Activated T-helper 17 cell treated with anti-CD3 and anti-CD28 coated beads, Interleukin-2, amount 50 U/mL, for 72 hours (primary cell): ENCODE measurements at places on chromosomes 2 and 18. TPM values are rescaled to one million over a fixed set of nuclear protein-coding genes. Genes with fewer than 3 reads are reported as not detected.

- no peak for ATAC-seq
Measured at GRCh38 chr2:9440058-9440727, 16.7 kb downstream of the CPSF3 start.

DNA sequence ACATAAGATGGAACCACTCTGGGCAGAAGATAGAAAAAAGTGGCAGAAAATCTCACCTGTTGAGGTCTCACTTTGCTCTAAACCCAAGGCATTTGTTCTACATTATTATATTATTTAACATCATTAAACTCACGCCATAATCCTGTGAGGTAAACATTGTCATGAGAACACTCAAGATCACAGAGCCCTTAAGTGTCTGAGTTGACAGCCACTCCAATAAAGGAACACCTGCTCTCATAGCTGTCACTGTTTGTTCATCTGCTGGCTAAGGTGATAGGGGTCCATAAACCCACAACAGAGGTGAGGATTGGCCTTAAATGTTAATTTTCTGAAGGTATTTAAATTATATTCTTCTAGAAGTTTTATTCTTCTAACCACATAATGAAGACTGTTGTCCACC is 439.7 kb downstream of the RIT2 start:
- ATAC-seq = no peak

- no peak for ATAC-seq
Measured at GRCh38 chr2:30915486-30915885, 108.2 kb upstream of the CAPN13 start.

DNA sequence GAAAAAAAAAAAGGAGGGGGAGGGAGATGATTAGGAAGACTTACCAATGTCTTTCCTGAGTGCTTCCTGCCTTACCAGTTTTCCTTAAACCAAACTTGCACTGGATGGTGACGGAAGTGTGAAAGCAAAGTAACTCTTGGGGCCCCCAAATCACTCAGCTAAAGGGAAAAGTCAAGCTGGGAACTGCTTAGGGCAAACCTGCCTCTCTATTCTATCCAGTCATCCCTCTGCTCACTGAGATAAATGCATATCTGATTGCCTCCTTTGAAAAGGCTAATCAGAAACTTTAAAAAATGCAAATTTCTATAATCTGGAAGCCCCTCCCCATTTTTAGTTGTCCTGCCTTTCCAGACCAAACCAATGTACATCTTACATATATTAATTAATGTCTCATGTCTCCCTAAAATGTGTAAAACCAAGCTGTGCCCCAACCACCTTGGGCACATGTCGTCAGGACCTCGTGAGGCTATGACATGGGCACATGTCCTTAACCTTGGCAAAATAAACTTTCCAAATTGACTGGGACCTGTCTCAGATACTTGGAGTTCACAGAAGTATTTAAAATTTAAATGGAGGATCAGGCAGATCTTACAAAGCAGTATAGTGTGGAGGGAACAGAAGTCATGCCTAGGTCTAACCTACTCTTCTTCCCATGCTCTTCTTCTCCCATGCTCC is 7.2 kb upstream of the CYBRD1 start:
- no peak for ATAC-seq

NT5DC4 gene
- not detected for total RNA-seq

DNA sequence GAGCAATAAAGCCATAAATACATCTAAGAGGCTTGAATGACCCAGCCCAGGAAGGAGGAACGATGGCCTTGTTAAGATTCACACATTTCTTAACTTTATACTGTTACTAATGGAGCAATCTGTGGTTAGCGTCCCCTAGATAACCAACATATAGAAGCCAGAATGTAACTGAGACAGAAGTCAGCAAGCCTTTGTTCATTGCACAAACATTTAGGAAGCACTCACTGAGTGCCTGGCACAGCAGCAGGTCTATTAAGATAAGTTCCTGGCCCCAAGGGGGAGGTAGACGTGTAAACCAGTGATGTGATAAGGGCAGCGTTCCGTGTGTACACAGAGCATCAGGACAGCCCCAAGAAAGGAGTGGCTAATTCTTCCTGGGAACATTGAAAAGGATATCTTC is 63.6 kb upstream of the ATL2 start:
- ATAC-seq = no peak

ABHD1 gene
- total RNA-seq = 0.17 TPM

DNA sequence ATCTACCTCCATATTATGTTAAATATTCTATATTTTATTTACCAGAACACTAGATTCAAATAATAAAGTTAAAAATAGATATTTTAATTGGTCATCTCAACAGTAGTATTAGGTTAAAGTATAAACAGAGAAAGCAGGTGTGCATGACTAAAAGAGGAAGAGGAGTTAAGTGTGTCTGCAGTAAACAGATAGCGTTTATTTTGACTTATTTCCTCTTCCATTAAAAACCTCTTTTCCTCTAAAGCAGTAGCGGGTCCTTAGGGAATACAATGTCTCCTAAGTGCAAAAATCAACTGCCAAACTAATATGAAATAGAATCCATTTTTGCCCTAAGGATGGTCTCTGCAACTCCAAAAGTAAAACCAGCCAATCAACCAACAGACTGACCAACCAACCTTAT is 27.7 kb downstream of the EIF2AK3 start:
- no peak for ATAC-seq

SNX17 gene
- 90.4 TPM for total RNA-seq

- ATAC-seq = no peak
Measured at GRCh38 chr18:68033466-68033865, 516.9 kb upstream of the DSEL start.

RAB17 gene
- total RNA-seq = 2.5 TPM

- no peak for ATAC-seq
Measured at GRCh38 chr2:151020411-151020810, 241.3 kb downstream of the RBM43 start.

DNA sequence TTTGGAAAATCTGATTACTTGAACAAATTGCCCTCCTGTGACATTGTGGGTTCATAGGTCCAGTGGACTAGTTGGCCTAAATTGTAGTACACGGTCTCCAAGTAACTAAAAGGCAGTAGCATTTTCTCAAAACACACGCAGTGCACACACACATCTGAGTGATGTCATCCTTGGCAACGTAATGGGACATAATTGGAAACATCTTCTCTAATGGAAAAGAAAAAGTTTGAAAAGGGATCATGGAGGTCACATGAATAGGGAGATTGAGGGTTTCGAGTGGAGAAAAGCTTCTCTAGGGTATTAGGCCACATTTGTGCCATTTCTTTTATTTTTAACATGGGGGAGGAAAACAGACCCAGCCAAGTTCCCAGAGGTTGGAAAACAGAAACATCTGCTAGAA is 93.3 kb downstream of the MAP4K4 start:
- ATAC-seq = no peak

DNA sequence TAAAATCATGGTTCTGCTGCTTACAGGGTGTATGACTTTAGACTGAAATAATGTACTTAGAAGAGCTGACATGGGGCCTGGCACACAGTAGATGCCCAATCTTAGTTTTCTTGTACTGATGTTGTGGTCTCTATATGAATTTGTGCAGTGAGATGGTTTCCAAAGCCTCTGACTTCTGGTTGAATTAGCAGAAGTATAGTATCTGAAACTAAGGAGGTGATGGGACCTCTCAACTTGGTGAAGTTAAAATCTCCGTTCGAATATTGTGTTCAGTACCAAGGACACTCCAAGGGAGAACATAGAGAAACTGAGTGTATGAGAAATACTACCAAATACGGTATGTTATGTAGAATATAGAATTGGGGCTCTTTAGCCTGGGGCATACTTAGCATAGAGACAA is 120.9 kb downstream of the ANTXR1 start:
- no peak for ATAC-seq

- ATAC-seq = no peak
Measured at GRCh38 chr2:227010433-227010832, 153.6 kb downstream of the COL4A4 start.

DNA sequence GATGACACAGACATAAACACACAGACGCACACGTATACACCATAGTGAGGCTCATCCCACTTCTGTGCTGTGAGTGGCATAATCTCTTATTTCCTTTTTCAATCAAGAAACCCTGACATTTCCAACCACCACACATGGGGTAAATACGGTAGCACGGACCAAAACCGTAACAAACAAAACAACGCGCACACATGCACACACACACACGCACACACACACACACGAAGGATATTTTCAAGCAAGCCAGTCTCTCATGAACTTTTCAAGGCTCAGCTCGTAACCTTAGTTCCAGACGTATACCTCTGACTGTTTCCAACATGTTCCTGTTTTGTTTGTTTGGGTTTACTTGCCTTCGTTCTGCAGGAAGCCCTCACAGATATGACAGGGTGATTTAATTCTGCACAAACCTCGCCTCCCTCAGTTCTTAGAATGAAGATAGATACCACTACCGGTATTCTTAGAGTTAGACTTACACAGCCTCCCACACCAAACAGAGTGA is 119.8 kb downstream of the BCL2 start:
- peak; percentile 86 for ATAC-seq

GRCh38 chr2:127170452-127171197 is 49.5 kb downstream of the CYP27C1 start:
- ATAC-seq = no peak

- peak; percentile 85 for ATAC-seq
Measured at GRCh38 chr2:28348149-28348567, 44.5 kb upstream of the FOSL2 start.

- ATAC-seq = no peak
Measured at GRCh38 chr18:48607056-48607984, 68.5 kb downstream of the CTIF start.

GRCh38 chr18:76720683-76721082 is 101.7 kb upstream of the ZNF236 start:
- no peak for ATAC-seq

GRCh38 chr2:238114331-238114841 is 14.2 kb downstream of the ESPNL start:
- ATAC-seq = no peak

MYO3B gene
- 0.79 TPM for total RNA-seq

- no peak for ATAC-seq
Measured at GRCh38 chr2:84132370-84132769, 326.7 kb downstream of the SUCLG1 start.

KLHL41 gene
- total RNA-seq = not detected

TFCP2L1 gene
- total RNA-seq = not detected

REG3A gene
- not detected for total RNA-seq

CAPN14 gene
- 0.53 TPM for total RNA-seq

DLGAP1 gene
- total RNA-seq = 1.2 TPM

MC2R gene
- total RNA-seq = not detected

REEP1 gene
- total RNA-seq = 0.11 TPM

- ATAC-seq = no peak
Measured at GRCh38 chr2:77608510-77608909, 86.3 kb upstream of the LRRTM4 start.

CTNNA2 gene
- not detected for total RNA-seq

DNA sequence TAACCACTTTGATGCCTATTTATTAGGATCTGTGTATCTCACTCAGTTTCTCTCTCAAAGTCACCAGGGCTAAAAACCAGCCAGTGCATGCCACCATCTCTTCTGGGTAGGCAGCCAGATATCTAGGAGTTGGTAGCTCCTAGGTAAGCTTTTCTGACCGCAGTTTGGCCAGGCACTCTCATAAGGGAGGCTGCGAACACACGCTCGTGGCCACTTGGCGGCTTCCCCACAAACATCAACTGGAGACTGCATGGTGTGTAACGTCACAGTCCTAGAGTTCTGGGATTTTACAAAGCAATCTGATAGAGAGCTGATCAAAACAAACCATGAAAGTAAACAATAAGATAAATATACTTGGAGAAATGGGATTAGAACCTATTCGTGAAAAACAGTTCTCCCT is 424.3 kb upstream of the ACVR2A start:
- ATAC-seq = no peak

DNA sequence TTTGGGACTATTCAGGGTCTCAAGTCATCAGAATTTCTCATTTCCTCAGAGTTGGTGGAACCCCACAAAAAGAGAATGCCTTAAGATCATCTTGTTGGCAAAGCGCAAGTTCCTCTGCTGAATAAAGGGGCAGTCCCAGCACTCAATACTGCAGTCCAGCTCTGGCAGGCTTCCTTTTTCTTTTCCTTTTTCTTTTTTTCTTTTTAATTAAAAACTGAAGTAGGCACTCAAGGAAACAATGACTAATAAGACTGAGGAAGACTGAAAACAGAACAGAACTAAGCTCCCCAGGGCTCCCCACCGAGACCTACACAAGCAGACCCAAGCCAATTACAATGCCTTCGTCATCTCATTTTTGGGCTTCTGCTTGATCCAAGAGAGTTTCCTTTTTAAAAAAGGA is 82.0 kb downstream of the STK39 start:
- ATAC-seq = peak; percentile 50

- no peak for ATAC-seq
Measured at GRCh38 chr18:61464551-61465142, 131.4 kb downstream of the CDH20 start.

EFR3B gene
- total RNA-seq = 0.24 TPM

DNA sequence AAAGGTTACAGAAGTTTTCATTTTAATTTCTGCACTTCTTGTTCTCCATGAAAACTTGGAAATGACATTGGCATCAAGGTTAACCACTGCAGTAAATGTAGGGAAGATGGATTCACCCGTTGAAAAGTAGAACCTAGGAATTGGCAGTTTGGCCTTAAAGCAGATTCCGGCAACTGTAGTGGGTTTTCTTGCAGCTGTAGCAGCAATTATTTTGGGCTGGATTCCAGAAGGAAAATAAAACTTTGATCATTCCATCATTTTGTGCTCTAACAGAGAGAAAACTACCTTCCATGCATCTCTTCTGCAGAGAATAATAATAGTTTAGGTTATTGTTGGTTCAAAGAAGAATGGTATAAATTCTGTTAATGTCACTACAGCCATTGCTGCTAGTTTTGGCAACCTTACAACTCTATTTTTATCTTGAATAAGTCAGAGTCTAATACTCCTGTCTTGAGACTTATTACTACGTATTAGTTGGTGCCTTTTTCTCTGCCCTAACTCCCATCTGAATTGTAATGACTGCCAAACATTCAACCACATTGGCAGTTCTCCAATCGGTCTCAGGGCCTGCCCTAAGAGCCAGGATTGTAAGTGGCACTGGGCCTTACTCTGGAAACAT is 178.1 kb upstream of the PIEZO2 start:
- no peak for ATAC-seq

DNA sequence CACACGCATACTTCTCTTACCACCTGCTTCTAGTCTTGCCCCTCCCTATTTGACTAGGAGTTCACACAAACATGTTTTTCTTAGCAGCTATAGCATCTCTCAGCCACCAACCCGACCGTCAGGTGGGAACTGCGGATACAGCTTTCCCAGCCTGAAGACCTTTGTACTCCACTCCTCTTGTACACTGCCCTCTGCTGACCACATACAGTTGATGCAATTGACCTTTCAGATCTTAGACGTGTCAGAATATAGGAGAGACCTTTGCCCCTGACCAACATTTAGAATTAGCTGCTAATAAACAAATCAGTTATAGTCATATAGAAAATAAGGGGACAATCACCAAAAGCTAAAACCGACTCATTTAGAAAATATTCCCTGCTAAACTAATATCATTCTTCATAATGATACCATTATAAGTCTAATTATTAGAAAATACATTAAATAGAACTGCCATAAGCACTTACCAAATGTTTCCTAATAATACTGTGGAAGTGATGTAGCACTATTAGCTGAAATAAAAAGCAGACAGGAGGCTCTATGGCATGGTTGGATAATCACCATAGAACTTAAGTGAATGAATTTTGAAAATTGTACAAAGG is 208.4 kb downstream of the RAD51AP2 start:
- no peak for ATAC-seq

DCTN1 gene
- total RNA-seq = 84.0 TPM

- no peak for ATAC-seq
Measured at GRCh38 chr2:1055014-1055595, 104.5 kb downstream of the SNTG2 start.

IL36G gene
- total RNA-seq = 0.48 TPM

ADAM17 gene
- total RNA-seq = 22.7 TPM
